PC-9 (cell line): ENCODE measurements at places on chromosomes 5 and 9. TPM values are rescaled to one million over a fixed set of nuclear protein-coding genes. Genes with fewer than 3 reads are reported as not detected.

DNA sequence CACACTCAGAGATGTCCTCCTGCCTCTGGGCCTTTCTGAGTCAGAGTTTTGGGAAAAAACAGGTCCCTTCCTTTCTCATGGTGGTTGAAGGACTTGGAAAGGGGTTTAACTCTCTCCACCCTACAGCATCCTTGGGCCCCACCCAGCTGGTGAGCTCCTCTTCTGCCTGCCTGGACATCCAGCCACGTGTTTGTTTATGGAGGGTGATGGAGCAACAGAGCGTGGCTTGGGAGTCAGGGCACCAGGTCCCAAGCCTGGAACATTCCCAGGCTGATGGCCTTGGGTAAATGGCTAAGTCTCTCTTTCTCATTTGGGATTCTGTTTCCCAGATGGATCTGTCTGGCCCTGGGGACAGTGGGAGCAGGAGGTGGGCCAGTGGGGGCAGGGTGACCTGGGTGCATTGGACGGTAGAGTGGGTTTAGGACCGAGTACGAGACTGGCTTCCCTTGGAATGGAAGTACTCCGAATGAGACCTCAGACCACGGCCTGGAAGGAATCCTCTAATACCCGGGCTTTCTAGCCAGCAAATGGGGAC is 141.1 kb upstream of the IRX2 start:
- DNase-seq: no peak

GRCh38 chr5:131685516-131686171 is 50.6 kb upstream of the RAPGEF6 start:
- no peak for DNase-seq

DNA sequence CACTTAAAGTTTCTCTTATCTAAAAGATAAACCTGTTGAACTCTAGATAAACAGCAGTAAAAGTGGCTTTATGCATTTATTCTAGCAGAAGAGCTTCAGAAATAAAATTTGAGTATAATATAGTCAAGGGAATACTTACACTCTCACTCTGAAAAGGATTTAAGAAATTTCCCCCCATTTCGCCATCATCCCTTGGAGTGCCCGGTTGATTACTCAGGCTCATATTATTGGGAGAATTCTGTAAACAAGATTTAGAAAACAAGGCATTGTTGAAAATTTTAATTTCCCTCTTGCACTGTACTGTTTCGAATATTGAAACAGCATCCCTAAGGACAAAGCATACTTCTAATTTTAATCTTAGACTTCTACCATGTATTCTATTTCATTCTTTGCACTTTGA is 34.5 kb upstream of the ACOT12 start:
- no peak for DNase-seq

DNA sequence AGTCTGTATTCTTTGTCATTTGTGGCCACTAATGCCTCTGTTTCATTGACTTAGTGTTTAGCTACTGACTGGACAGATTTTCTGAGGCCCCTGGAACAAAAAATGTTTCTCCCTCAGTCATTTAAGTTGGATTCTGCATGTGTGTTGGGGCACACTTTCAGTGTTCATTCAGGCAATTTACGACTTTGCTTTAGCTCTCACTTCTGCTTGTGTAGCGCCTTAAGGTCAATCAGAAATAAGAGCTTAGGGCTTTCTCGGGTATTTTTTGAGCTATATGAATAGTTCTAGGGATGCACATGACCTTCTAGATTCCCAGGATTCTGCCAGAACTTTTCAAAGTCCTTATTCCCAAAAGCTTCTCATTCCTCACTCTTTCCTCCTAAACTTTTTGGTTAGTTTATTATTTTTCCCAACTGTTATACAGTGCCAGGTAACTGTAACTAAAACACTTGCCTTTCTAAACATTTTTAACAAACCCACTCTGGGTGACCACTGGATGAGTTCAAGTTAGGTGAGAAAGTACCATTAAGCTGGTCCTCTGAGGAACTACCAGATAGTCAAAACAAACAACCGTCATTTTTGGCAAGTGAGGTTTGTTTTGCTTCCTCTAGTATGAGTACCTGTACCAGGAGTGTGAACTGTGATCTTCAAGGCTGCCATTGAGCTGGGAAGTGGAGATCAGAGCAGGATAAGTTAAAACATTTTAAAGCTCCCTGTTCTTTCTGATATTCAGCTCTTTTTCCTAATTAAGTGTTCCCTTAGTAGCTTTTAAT is 571.3 kb upstream of the TLE4 start:
- no peak for DNase-seq

DNA sequence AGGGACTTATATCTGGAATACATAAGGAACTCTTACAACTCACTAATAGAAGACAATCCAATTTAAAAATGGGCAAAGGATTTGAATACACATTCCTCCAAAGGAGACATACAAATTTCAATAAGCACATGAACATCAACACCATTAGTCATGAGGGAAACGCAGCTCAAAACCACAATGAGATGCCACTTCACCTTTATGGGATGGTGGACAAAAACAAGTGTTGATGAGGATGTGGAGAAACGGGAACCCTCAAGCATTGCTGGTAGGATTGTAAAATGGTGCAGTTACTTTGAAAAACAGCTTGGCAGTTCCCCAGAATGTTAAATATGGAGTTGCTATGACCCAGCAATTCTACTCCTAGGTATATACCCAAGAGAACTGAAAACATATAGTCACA is 72.7 kb upstream of the IER5L start:
- peak; percentile 45 for DNase-seq

GRCh38 chr5:130109152-130109551 is 204.9 kb downstream of the CHSY3 start:
- DNase-seq: no peak

MZB1 gene
- total RNA-seq: 0.50 and 0.52 TPM in 2 replicates

- DNase-seq: no peak
Measured at GRCh38 chr5:59245198-59245597, 648.3 kb downstream of the PDE4D start.

- no peak for DNase-seq
Measured at GRCh38 chr5:22590677-22591268, 262.4 kb downstream of the CDH12 start.

AJM1 gene
- 5.3 and 5.9 TPM in 2 replicates for total RNA-seq

DNA sequence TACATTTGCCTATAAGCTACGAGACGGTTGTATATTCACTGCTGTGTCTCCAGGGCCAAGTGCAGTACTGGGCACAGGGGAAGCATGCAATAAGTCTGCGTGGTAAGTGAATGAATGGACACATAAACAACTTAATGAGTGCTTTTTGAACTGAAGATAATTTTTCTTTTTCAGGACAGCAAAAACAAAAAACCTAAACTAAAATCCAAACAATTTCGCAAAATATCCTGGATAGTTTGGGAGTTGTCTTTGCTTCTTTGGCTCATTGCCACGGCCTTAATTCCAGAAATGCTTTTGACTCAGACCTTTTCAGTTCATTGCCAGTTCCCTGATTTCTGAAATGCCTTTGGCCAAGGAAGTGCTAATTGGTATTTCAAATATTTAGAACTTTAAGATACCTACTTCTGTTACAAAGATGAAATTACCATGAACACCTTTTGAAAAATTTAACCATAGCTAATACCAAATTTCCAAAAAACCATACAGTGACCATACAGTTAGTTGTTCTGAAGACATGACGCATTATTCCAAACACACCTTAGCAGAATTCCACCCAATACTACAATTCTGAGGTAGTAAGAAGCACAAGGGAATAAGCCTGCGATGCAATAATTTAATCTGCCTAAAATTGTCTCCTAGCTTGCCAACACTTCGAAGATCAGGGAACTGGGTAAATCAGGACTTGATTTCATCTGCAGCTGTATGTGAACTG is 42.8 kb downstream of the TEK start:
- DNase-seq: peak; percentile 40

DNA sequence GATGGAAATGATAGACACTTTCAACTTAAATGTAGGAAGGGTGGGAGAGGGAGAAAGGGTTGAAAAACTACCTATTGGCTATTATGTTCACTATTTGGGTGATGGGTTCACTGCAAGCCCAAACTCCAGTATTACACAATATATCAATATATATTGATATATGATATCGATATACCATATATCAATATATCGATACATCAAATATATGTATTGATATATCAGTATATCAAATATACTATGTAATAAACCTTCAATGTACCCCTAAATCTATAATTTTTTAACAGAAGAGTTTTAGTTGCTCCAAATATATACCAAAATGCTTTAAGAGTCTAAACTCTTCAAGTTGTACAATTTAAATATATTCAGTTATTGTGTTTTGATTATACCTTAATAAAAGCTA is 302.0 kb upstream of the RGMB start:
- DNase-seq: no peak

DNA sequence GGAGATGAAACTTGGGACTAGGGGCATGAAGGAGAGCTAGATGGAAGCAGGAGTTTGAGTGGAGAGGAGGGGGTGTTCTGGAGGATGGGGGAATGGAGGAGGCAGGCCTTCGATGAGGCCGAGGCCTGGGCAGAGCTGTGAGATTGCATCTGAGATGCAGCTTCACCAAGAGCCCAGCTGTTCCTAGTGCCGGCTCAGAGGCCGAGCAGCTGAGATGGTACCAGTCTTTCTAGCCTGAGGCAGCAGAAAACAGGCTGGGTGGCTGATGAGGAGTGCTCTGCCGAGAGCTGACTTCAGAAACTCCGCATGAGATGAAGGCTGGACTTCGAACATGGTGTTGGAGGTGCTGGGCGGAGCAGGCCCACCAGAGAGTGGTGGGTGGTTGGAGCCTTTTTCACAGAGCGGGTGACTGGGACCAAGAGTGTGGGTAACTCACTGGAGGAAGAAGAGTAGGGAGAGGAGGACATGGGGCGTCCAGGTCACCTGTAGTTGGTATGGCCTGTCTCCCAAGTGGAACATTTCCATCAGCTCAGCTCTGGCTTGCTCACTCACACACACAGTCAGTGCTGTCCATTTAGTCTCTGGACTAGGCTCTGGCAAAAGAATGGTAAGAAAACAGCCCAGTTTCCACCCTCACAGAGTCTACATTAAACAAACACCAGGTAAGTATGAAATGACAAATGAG is 54.7 kb downstream of the TMOD1 start:
- DNase-seq: no peak

DNA sequence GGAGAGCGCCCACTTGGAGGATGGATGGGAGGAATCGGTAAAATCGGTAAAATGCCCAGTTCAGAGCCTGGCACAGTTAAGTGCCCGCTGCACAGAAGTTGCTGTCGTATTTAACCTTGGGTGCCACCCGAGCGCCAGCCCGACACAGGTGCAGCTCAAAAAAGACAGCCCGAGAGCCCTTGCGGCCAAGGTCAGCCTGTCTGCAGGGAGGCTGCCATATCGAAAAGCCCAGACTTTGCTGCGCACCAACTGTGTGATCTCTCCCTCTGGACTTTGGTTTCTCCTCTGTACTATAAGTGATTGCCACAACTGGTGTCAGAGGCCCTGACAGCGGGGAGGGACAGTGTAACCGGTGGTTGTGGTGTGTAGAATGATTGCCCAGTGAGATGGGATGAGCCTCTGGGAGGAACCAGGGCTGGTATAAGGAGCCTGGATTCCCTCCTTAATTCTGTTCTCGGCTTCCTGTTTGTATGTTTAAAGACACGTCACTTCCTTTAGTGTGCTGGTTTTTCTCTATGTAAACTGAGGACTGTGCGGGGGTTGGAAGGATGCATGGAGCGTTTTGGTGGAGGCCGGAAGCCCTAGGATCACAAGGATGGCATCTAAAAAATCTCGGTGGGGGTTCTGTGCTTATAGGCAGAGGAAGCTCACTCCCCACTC is 792 bp downstream of the NTMT1 start:
- DNase-seq: no peak

DNA sequence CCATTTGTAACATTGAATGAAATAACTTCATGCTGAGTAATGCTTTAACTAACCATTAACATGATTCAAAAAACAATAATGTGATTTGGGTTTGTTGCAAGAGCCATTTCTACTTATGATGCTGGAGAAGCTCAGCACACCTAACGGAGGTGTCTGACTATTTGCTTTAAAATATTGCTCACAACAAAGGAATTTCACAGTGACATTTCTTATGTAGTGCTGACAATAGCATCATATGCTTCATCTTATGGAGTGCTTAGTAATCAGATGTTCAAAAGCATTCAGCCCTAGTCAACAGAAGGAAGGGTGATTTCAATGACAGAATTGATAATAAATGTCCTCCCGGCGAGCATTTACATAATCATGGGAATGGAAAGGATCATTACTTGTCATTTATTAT is 1003.3 kb upstream of the COX7C start:
- no peak for DNase-seq

DNA sequence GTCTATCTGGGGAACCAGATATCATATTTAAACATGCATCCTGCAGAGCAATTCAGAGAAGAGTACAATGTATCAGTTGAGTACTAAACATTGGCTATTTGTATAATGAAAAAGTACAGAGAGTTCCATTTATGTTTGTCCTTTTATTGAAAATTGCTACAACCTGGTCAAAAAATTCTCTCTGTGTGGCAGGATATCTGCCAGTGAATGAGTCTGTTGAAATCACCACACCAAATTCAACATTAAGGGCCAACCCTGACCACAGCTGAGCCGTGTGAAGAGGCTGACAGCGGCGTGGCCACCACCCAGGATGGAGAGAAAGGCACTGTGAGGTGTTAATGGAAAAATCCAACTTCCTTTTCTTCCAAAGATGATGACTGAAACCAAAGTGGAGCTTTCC is 422.7 kb upstream of the PIK3R1 start:
- no peak for DNase-seq

DNA sequence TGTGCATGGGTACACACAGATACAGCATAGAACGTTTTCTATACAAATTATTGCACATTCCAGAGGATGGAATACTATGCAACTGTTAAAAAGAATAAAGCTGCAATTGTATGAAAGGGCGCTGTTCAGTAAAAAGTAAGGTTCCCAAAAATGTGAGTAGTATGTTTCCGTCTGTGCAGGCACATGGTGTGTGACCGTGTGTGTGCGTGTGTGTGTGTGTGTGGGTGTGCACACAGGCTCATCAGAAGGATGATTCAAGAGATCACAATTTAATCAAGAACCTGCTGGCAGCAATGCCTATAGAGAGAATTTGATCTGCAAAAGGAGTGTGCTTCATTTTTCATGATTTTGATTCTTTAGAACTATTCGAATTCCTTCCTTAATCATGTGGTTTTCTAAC is 76.3 kb downstream of the SEMA4D start:
- no peak for DNase-seq

DNA sequence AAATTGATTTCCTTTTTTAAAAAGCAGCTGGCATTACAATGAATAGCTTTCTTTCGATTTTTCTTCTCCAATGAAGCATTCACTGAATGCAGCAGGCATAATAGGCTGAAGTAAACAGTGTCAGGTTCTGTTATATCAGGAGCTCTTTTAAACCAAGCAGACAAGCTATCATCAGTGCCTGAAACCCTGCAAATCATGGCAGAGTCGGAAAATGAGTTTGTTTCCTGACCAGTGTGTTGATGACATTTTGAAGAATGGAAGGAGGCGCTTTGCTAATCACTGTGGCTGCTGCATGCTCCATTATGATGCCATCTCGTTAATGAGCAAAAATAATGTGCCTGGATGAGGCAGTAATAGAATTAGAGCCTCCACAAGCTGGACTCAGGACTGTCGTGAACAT is 284.5 kb downstream of the ZNF608 start:
- DNase-seq: no peak

SPINK7 gene
- total RNA-seq: not detected in 2 replicates

- DNase-seq: peak; percentile 74
Measured at GRCh38 chr5:74206579-74207550, 433.7 kb downstream of the ENC1 start.

GRCh38 chr5:157547941-157548512 is 27.5 kb downstream of the ADAM19 start:
- no peak for DNase-seq
